MG63 (cell line): ENCODE measurements at places on chromosomes 16 and 17.
A peak's percentile ranks its signal among the peaks of the same experiment; 100 is the strongest.

GRCh38 chr17:8922451-8922850, 43.1 kb downstream of the PIK3R5 start:
- DNase-seq: peak; percentile 36

DNA sequence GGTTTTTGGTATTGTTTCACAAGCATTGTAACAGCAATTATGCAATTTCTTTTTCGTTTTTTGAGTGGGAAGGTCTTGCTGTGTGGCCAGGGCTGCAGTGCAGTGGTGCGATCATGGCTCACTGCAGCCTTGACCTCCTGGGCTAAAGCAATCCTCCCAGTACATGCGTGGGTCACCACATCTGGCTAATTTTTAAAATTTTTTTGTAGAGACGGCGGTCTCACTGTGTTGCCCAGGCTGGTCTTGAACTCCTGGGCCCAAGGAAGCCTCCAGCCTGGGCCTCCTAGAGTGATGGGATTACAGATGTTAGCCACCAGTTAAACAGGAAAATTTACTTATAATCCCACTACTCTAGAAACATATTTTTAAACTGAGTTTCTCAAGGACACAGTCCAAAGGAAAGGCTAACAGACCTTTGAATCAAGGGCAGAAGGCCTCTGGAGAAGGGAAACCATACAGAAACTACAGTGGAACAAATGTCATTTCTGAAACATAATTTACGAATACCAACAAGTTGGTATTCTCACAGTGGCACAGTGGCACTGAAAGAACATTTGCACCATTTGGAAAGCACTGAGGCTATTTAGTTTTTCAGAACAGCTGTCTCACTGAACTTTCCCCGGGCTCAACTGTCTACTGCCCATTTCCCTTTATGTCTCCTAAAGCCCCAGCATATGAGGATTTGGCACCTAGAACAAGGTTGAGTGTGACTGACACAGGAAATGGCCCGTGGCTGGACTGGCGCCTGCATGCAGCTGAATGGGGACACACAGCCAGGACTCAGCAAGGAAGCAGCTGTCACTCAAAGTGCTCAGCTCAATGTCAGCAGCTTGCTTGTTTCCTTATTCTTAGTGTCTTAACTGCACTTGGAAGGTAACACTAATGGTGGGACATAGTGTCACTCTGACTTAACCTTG, 2.8 kb upstream of the PRKAR1A start:
- DNase-seq: peak; percentile 75

DNA sequence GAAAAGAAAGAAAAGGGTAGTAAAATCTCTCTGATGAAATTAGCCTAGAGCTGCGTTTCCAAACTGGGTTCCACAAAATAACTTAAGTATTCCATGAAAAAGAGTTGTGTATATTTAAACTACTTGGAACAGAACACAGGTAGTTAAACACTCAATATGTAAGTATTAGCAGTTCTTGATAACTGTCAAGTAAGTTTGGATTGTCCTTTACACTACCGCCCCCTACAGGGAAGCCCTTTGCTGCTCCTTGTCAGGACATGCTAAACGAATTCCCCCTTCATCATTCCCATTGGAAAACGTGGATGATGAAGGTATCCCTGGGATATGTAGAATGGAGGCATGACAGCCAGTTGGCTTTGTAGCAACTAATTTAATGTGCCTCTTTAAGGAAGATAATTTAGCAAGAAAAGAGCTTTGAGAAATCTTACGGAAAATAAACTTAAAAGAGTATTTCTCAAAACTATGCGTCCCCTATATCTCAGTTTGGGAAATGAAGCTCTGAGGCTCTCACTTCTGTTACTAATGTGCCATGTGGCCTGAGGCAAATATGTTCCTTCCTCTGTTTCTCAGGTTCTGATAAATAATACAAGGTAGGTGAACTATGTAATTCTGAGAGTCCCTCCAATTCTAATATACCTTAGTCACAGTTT, 18.8 kb downstream of the NCBP3 start:
- peak; percentile 9 for DNase-seq

- no peak for DNase-seq
Observed at GRCh38 chr17:71098071-71098470, 928.7 kb downstream of the KCNJ2 start.

GRCh38 chr16:30184096-30184890, 891 bp downstream of the CORO1A start:
- no peak for DNase-seq

- no peak for DNase-seq
Observed at GRCh38 chr16:11619327-11619851, 32.7 kb upstream of the LITAF start.

DNA sequence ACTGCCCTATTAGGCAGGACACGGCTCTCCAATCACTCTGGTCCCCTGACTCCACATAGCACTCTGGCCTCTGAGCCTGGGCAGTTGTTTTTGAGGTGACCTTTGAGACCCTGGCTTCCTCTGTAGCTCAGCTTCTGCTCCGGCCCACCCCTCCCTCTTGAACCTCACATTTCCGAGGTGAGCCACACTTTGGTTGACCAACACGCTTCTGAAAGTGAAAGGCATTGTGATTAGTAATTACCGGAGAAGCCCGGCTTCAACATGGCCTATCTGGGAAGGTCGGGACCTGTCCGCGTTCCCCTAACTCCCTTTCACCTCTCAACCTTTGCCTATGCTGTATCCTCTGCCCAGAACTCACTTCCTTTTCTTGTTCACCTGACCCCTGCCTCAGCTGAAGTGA, 10.3 kb upstream of the ITGAX start:
- DNase-seq: no peak
